ENCODE measurements at places on chromosomes 16 and 17.

- DNase-seq = no peak
These were observed 11.9 kb downstream of the TVP23A start for GRCh38 chr16:10806698-10807097.

- no peak for DNase-seq
These were observed 56.8 kb downstream of the B9D1 start for GRCh38 chr17:19305761-19306159.

- no peak for DNase-seq
These were observed 121.5 kb downstream of the STXBP4 start for GRCh38 chr17:55090079-55090492.

DNA sequence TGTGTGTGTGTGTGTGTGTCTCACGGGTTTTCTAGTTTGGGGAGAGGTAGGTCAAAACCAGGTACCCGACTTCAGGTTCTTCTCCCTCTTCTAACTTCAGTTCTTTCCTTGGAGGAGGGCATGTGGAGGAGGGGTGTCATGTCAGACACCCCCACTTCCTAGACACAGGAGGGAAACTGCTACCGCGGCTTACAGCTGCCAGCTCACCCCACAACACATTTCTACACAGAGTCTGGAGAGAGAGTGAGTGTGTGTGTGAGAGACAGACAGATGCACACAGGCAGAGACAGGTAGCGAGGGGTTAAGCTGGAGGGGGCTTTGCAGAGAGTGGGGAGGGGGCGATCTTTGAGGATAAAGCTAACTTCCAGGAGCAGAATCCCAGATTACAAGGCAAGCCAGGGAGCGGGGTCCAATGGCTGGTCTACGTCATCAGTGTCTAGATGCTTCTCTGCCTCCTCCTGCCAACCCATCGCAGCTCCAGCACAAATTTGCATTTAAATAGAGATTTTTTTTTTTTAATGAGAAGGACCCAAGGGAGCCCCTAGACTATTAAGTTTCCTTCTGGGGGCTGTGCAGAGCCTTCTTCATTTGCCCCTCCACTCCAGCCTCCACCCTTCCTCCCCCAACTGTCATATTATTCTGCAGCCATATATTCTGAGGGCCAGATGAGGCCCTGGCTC, 48.9 kb downstream of the MRM1 start:
- no peak for DNase-seq

- DNase-seq = no peak
These were observed 164.0 kb downstream of the PHKB start for GRCh38 chr16:47625115-47625567.

- no peak for DNase-seq
These were observed 16.6 kb upstream of the INPP5K start for GRCh38 chr17:1532836-1533602.

DNA sequence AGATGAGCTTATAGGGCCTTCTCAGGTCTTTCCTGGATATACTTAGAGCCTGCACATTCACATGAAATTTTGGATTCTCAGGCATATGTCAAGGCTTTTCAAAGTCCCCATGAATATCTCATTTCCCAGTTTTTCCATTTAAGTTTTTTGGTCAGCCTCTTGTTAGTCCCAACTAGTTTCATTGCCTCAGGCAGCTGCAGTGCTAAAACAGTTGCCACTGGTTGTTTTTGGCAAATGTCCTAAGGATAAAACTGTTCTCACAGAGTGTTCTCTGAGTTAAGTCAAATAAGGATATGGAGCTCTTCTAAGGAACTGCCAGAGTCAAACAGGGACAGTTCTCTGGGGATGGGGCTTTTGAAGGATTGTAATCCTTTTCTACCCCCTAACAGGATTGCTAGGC, 39.9 kb upstream of the ABCC11 start:
- DNase-seq = no peak

- DNase-seq = no peak
These were observed 58.4 kb downstream of the MEAK7 start for GRCh38 chr16:84446084-84446483.

- DNase-seq = no peak
These were observed 58.8 kb downstream of the NFATC3 start for GRCh38 chr16:68144008-68144407.

DNA sequence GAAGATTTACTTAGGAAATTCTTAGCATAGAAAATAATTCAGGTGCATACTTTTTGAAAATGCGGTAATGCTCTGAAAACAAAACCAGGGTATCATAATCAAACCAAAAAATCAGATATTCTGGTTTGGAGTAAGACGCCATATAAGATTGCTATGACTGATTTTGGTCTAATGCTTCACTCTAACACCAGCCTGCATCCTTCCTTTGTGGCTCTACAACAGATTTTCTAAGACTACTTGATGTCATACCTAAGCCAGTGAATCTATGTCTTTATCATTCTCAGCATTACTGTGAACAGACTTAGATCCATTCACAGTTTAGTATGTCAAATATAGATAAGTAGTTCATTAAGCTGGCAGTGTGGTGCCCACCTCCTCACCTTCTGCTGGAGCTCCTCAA, 590 bp downstream of the KRT33B start:
- no peak for DNase-seq

DNA sequence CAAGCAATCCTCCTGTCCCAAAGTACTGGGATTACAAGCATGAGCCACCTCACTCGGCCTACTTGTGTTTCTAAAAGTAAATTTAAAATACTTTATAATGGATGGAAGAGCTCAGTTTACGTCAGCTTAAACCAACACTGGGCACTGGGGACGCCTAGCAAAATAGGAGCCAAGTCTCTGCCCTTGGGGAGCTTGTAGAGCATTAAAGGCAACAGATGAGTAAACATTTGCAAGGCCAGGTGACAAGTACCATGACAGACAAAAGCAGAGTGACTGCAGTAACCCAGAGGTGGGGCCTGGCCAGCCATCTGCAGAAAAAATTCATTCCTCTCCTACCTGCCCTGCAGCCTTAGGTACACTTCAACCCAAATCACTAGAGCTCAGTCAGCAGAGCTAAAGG, 12.1 kb upstream of the NLK start:
- no peak for DNase-seq

Measured in fibroblast of the conjunctiva (primary cell).